ENCODE measurements at places on chromosomes 11 and 22.

GRCh38 chr11:46391578-46392420 is at the start of gene CHRM4:
CHRM4 (minus strand) TSS chr11:46391776; CDS start chr11:46386557, 5,219 bp downstream.
- DNase-seq = peak; percentile 7

GRCh38 chr22:44256556-44257485 is 55.9 kb downstream of the SHISAL1 start:
- DNase-seq = no peak

DNA sequence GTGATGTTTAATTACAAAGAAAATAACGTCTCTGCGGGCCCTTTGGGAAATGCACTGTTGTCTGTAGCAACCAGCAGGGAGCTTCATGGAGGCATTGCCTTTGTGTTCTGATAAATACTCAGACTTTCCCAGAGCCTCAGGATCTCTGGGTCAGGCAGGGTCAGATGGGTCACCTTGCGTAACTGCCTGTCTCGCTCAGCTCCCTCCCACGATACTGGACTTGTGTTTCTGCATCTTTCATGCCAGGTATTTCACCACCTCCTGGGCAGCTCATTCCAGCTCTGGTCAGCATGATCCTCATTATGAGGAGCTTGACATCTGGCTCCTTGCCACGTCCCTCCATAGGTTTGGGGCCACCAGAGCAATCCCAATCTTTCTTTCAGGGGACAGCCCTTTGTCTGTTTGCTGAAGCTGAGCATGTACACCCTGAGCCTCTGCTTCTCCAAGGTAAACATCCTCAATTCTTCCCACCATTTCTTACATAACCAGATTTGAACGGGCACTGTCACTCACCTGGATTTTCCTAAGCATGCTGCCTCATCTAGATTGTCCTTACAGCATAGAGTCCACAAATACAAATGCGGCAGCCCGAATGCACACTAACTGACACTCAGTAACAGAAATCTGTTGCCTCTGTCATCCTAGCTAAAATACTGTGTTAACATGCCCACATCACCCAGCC is 162.3 kb downstream of the LARGE1 start:
- DNase-seq = no peak

DNA sequence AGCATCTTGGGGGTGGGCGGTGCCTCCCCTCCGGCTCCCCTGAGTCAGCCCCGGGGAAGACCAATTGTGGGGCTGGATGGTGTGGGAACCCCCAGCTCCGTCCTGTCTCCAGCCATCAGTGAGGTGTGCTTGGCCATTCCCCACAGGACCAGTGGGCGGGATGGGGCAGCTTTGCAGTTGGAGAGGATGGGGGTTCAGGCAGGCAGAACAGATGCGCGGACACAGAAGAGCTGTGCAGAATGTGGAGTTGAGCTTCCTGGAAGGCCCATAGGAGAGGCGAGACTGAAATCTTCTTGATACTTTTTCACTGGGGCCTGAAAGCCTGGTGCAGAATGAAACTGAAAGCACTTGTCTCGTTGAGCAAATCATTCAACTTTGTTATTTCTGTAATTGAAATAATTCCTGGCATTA is 23.8 kb downstream of the PARVB start:
- DNase-seq = no peak

GRCh38 chr11:108994887-108995286 is 330.0 kb downstream of the DDX10 start:
- DNase-seq = no peak

DNA sequence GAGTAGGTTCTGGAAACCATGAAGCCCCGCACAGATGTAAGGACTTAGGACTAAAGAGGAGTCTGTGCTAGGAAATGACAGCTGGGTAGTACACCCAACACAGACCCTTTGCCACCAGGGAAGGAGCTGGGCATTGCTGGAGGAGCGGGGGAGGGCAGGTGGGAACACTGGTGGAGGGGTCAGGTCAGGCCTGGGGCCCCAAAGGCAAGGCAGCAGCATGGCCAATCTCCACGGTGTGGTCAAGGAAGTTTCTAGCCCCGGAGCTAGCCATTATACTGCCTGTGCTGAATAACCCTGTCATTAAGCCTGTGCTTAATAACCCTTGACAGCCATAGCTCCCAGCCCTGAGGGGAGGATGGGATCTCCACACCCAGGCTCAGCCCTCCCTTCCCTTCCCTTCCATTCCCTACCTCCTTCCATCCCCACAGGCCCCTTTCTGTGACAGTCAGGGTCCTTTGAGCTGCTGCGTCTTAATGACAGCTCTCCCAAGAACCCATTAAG is 2.1 kb downstream of the TMPRSS4 start:
- no peak for DNase-seq

DNA sequence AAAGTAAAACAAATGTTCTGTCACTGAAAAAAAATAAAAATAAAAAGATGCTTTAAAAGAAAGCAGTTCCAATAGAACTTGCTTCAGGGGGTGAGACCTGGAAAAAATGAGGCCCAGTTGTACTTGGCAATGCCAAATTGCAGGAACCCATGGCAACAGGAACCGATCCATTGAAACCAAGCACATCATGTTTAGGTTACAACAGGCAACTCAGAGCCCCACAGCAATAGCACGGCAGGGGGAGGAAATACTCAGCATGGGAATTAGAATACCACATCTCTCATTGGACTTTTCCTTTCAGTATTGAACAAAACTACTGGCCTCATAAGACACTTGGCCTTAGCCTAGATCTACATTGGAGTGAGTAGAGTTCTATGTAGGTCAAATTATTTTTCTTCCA is 84.3 kb downstream of the MSANTD4 start:
- DNase-seq = no peak

GRCh38 chr11:56967726-56968125 is 21.0 kb upstream of the OR5AK2 start:
- DNase-seq = no peak
